ENCODE measurements at places on chromosomes 3 and 15. TPM values are rescaled to one million over a fixed set of nuclear protein-coding genes. Genes with fewer than 3 reads are reported as not detected.

LARP6 gene
- 17.4 TPM for polyA plus RNA-seq

DNA sequence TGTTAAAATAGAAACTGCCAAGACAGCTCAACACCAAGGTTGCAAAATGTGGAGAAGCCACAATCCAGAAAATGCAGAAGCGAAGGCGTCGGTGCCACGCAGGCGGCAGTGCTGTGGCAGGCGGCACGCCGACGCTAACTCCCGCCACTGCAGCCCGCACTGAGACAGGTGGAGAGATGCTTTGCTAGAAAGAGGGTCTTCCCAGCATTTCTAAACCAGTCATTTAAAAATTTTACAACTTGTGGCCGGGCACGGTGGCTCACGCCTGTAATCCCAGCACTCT is 23.2 kb downstream of the CYFIP1 start:
- DNase-seq, result no peak

- no peak for DNase-seq
These were observed 5.8 kb downstream of the PLXNB1 start for GRCh38 chr3:48423883-48424695.

- DNase-seq, result no peak
These were observed 15.5 kb downstream of the GLDN start for GRCh38 chr15:51356983-51357382.

GRCh38 chr3:113064183-113064582 is 73.4 kb downstream of the GTPBP8 start:
- DNase-seq, result no peak

DNA sequence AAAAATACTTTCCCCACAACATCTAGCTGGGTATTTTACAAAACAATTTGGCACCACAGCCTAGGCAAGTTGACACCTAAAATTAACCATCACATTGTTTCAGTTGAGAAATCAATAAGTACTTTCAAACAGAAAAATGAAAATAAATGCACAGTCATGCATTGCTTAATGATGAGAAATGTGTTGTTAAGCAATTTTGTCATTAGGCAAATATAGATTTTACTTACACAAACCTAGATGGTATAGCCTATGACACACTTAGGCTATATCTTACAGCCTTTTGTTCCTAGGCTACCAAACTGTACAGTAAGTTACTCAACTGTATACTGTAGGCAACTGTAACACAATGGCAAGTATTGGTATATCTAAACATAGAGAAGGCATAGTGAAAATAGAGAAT is 608.6 kb upstream of the BCHE start:
- DNase-seq, result no peak

GRCh38 chr15:90813796-90814190 is 54.6 kb upstream of the FURIN start:
- no peak for DNase-seq

GTF2A2 gene
- polyA plus RNA-seq, result 159 TPM

Data from right renal pelvis (tissue), 4 donors.